ENCODE measurements at places on chromosomes 2 and 18.

DNA sequence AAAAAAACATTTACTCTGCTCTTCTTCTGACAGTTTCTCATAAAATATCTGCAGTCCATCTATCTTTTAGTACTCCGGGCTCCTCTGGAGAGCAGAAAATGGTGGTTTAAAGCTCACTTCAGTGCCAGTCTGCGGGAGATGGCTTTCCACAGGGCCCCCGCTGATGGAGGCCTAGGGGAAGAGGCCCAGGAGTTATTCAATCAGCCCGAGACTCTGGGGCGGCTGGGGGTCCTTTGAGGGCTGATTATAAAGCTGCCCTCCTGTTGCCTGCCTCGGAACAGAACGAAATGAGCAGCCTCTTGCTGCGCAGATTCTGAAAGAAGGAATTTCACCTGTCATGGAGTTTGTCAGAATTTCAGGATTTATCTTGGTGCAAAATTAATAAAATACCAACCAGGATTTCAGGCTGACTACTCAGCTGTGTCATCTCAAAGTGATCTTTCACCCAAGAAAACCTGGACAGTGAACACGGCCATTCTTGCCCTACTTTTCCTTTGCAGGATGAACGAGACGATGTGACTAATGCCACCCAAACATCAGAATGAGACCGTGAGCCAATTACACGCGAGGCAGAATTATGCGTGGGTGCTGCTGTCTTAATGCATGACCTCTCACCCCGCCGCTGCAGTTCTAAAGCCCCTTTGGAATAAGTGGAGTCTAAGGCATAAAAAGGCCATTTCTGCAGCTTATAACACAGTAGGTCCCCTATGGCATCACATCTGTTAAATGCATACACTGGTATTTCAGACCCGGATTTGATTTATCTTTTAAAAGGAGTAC lies 273.8 kb downstream of the ZNF521 start:
- peak; percentile 21 for DNase-seq

DNA sequence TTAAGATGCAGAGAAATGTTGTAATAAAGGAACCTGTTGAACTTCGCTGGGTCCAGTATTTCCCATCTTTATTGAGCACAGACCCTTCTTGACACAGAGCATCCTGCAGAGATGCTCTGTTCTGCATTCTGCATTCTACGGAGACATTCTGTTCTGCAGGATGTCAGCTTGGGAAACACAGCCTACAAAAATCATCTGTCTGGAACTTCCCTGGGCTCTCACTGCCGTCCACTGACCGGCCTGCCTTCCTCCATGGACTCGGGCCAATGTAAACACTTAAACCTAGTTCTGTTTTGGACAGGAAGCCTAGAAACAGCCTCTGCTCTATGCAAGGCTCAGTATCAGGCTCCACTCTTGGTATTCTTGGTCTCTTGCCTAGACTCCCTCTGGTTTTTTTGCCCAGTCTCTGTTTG lies 90.0 kb upstream of the PPP1CB start:
- peak; percentile 46 for DNase-seq

DNA sequence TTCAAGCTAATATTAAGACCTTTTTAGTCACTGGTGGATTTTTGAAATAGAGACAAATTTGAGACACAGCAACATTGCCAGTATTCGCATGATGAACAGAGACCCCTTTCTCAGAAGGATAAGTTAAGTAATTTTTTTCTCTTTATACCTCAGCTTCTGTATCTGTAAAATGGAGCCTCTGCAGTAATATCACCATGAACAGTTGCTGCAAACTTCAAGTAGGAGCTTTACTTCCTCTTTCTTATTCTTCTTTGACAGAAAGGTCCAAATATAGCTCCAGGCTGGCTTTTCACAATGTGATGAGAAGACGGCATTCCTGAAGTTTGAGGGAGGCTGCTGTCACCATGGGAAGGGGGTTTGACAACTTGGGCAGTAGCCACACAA lies 158.7 kb downstream of the TDRD15 start:
- DNase-seq: no peak

- DNase-seq: no peak
Measured at GRCh38 chr2:234451242-234451641, 45.6 kb downstream of the ARL4C start.

DNA sequence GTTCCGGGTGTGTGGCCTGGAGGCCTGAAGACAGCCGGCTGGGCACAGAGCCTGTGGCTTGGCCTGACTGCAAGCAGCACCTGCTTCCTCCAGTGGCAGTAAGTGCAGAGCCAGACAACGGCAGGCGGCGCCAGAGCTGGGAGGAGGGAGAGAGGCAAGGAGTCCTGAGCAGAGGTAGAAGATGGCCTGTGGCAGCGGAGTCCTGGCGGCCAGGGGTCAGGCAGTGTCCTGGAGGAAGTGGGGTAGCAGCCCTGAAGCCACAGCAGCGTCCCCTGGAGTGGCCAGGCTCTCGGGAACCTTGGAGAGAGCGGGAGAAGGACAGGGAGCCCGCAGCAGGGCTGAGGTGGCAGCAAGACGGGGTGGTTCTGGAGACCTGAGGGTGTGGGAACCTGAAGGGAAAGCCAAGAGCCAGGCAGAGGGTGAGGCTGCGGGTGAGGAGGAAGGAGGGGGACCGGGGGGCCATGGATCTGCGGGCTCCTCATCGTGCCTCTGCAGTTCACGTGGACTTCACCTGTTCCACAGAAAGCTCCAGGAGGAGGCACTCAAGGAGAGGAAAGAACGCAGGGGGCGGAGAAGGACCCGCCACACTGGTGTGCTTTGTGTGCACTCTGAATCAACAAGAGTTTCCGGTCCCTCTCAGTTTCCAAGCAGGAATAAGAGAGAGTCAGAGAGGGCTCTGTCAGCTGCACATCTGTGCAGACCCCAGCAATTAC lies 85.9 kb downstream of the USP40 start:
- no peak for DNase-seq

- no peak for DNase-seq
Measured at GRCh38 chr2:32810909-32811495, 135.8 kb upstream of the LTBP1 start.

GRCh38 chr2:53353135-53354114 lies 414.2 kb upstream of the CHAC2 start:
- DNase-seq: no peak

- peak; percentile 58 for DNase-seq
Measured at GRCh38 chr2:174338671-174339560, 4.2 kb downstream of the SP9 start.

GRCh38 chr18:3207565-3207964 lies 12.2 kb downstream of the MYOM1 start:
- no peak for DNase-seq

- DNase-seq: no peak
Measured at GRCh38 chr2:20365249-20365817, 14.7 kb upstream of the PUM2 start.

- no peak for DNase-seq
Measured at GRCh38 chr2:156447761-156448160, 11.6 kb downstream of the GPD2 start.

DNA sequence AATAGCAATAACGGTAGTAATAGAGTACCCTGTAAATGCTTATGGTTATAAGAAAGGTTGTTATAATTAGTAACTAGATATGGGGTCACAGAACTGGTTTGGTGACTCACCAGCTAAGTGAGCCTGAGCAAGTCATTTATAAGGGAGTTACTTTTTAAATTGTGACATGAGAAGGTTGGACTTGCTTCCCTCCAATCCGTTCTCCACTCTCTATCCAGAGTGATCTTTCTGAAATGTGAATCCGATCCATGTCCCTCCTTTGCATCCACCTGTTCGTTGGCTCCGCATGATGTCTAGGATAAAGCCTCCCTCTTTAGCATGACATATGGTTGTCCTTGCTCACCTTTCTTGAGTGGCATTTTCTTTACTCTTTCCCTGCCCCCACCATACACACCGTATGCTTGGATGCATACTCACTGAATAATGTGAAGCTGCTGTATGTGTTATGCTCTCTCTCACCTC lies 83.1 kb downstream of the CDC42EP3 start:
- DNase-seq: no peak

DNA sequence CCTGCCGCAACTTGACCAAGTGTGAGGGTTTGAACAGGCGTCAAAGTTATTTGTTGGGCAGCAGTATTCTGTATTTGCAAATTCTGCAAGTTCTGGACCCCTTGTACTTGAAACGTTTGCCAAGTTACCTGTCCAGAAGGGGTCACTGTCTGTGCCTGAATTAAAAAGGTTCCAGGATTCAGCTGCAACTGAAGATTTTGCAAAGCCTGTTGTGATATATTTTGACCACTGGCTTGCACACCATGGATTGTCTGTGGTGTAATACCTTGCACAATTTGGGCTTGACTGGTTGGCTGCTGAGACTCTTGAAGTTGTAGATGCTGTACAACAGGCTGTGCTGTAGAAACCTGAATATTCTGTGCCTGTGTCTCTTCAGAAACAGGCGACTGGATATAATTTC lies 10.2 kb downstream of the SP3 start:
- no peak for DNase-seq

DNA sequence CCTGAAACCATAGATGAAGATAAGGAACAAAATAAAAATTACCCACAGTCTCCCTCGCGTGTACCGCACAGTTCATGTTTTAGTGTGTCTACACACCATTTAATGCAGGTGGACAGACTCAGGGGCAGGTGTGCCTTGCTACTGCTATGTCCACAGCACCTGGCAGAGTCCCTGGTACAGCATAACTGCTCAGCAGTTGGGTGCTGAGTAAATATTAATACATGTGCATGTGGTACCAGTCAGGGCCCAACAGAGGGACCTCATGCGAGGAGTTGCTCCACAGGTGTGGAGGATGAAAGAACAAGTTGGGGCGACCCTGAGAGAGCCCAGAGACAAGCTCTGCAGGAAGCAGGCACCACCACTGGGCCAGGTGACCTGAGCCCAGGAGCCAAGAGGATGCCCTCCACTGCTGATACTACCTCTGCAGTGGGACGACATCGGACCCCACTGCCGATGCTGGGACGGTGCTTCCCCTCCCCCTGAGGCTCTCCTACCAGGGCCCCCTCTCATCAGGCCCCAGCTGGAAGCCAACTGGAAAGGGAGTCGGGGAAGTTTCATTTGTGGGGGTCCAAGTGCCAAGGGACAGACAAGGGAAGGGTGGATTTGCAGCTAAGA lies 100.8 kb downstream of the NEDD4L start:
- no peak for DNase-seq

DNA sequence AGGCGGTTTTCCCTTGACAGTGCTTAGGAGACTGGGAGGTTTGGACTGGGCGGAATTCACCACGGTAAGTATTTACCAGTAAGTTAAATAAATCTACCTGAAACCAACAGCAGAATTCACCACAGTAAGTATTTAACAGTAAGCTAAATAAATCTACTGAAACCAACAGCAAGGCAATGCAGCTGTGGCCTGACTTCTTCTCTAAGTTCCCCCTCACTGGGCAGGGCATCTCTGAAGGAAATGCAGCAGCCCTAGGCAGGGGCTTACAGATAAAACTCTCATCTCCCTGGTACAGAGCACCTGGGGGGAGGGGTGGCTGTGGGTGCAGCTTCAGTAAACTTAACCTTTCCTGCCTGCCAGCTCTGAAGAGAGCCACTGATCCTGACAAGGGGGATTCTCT lies 432.5 kb upstream of the LRRTM1 start:
- DNase-seq: no peak

Data from right kidney (tissue), 9 donors.